Renal pelvis (tissue), 12 donors: ENCODE measurements at places on chromosomes 5 and 9.
A peak's percentile ranks its signal among the peaks of the same experiment; 100 is the strongest.

- DNase-seq, result no peak
These were observed 126.1 kb downstream of the OLFM1 start for GRCh38 chr9:135213566-135213965.

- DNase-seq, result peak; percentile 24
These were observed 817 bp downstream of the GAPVD1 start for GRCh38 chr9:125262294-125262991.

DNA sequence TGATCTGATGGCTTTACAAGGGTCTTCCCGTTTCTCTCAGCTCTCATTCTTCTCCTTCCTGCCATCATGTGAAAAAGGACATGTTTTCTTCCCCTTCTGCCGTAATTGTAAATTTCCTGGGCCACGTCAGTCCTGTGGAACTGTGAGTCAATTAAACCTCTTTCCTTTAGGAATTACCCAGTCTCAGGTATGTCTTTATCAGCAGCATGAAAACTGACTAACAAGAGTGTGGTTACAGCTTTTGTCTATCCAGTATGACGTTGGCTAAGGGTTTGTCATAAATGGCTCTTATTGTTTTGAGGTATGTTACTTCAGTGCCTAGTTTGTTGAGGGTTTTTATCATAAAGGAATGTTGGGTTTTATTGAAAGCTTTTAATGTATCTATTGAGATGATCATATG is 501.6 kb downstream of the CAAP1 start:
- DNase-seq, result no peak

DNA sequence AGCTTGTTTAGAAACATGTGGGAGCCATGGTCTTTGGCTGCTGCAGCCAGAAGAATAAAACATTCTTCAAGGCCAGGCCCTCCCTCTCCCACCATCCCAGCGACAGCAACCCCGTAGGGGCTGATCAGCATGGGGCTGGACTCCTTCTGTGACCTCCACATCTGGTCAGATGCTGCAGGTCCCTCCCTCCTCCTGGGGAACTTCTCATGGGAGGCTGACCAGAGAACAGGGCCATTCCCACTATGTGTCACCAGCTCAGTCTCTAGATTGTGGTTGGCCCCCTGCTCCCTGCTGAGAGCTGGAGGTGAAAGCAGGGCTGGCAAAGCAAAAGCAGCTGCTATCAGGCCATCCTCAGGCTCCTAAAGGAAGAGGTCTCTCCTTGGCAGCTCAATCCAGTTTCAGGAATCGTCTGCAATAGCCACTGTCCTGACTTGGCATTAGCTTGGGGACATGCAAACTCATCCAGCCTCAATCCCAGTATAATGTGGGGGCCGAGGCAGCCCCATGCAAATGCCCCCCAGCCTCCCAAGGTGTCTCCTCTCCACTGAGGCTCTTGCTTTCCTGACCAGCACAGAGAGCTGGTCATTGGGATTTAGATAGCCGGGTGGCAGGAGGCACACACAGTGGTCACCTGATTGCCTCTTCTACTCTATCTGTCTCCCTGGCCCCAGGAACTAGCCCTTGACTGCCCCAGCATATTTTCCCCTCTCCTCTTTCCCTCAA is 81.5 kb downstream of the NRG2 start:
- DNase-seq, result no peak

GRCh38 chr9:81890104-81890503 is 38.1 kb upstream of the SPATA31D4 start:
- DNase-seq, result no peak

DNA sequence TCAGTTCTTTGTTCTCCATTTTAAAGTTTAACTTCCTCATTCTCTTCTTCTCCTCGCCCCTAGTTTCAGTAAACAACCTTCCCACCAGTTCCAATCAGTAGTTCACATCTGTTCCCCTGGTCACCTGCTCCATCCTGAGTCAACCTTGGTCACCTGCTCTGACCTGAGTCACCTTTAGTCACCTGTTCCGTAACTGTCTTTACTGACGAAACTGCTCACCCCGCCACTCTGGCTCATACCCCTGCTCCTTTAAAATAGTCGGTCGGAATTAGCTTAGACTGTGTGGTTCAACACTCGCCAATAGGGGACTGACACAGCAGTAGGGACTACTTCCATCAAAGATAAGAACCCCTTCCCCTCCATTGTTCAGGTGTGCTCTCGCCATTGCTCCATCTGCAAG is 76.3 kb upstream of the GPBP1 start:
- DNase-seq, result no peak

GRCh38 chr5:78809444-78809843 is 160.9 kb upstream of the LHFPL2 start:
- DNase-seq, result no peak

GRCh38 chr5:132951897-132952296 is 11.5 kb downstream of the AFF4 start:
- DNase-seq, result no peak

- no peak for DNase-seq
These were observed 789 bp downstream of the ACER2 start for GRCh38 chr9:19409401-19410194.

DNA sequence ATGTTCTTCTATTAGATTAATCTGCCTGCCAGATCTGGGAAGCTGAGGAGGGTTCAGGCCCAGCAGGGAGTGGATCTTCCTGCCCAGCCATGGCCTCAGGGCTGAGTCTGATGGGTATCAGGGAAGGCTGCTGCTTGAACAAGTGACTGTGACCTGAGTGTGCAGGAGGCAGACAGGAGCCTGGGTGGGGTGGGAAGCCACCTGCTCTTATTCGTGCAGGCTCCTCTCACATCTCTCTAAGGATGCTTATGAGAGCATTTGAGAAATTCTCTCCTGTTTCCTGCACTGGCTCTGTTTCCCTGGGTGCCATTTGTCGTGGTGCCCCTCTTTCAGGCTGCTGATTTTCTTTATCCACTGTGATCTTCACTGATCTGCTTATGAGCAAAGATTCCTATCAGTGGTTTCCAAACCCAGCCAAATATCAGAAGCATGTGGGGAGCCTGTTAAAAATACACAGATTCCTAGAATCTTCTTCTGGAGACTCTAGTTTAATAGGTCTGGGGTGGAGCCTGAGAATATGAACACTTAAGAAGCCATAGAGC is 2.1 kb downstream of the RGS3 start:
- no peak for DNase-seq

- DNase-seq, result no peak
These were observed 753 bp upstream of the STC2 start for GRCh38 chr5:173328844-173329490.

GRCh38 chr5:176888016-176888864 is 10.9 kb downstream of the HK3 start:
- DNase-seq, result no peak

DNA sequence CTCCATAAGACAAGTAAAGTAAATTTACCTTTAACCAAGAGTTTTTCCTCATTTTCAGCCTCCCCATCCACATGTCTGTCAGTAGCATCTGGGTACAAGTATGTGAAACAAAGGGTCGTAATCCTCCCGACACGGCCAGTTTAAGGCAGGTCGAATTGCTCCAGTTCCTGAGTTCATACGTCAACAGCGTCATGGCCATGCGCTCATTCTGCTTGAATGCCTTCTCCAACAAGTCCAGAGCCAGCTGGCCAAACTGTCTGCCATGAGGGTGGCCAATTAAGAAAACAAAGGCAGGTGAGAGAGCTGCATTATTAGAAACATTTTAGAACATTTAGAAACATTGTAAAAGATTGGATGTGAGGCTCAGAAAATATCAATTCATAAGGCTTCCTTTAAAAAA is 87.5 kb downstream of the TRPM6 start:
- DNase-seq, result no peak

GRCh38 chr5:94103514-94104245 is 362.3 kb upstream of the POU5F2 start:
- DNase-seq, result no peak

- DNase-seq, result no peak
These were observed 101.0 kb upstream of the PIK3R1 start for GRCh38 chr5:68114378-68115040.

- DNase-seq, result no peak
These were observed 181.8 kb upstream of the PITX1 start for GRCh38 chr5:135215617-135216470.

DNA sequence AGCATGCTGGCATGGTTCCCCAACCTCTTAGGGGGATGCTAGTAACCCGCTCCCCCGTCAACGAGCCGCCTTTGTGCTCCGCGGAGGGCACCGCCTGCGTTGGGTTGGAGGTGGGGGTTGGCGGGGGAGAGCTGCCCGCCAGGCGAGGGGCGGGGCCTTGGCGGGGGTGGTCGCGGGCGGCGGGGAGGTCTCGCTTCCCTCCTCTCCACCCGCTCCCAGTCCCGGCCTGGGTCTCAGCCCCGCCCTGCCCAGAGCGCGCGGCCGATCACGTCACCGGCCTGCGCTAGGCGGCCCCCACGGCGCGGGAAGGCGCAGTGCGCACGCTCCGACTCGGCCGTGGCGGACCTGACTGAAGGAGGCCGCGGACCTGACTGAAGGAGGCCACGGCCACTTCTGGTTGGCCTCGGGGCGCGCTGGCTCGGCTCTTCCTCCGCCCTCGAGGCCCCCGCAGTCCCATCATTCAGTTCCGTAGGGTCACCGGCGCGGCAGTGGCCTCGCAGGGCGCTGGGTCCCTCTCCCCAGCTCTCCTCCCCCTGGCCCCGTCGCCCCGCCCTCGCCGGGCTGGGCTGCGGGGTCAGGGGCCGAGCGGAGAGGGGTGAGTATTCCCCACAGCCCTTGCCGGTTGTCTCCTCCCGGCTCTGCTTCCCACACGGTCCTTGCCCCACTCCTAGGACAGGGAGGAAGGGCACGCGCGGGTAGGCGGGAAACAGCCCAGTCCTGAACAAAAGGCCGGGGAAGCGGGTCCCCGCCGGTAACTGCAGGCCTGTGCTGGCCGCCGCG is at the start of gene ATG10:
Gene ATG10, plus strand, starts transcription at position 312 of the 780 bp plus-strand sequence. CDS start 15,548 bp downstream, outside the sequence.
- peak; percentile 95 for DNase-seq

- no peak for DNase-seq
These were observed 37.5 kb downstream of the ZNF618 start for GRCh38 chr9:113913426-113914195.

GRCh38 chr9:136965771-136966484 is 11.4 kb upstream of the PTGDS start:
- no peak for DNase-seq

GRCh38 chr9:70868661-70869652 is 252.5 kb downstream of the TRPM3 start:
- peak; percentile 37 for DNase-seq

DNA sequence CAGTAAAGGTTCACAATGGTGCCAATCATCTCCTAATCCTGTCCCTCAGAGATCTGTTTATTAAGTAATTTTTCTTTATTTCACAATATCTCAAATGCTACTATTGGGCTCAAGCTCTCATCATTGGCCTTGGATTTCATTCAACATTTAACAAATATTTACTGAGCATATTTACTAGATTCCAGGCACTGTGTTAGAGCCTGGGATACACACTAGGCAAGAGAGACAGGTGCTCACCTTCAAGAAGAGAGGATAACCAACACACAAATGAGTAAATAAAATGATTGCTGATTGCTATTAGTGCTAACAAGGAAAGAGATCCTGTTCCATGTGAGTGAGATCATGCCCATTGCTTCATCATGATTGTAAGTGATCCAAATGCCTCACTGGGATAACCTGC is 27.4 kb downstream of the PPP2R2B start:
- no peak for DNase-seq

DNA sequence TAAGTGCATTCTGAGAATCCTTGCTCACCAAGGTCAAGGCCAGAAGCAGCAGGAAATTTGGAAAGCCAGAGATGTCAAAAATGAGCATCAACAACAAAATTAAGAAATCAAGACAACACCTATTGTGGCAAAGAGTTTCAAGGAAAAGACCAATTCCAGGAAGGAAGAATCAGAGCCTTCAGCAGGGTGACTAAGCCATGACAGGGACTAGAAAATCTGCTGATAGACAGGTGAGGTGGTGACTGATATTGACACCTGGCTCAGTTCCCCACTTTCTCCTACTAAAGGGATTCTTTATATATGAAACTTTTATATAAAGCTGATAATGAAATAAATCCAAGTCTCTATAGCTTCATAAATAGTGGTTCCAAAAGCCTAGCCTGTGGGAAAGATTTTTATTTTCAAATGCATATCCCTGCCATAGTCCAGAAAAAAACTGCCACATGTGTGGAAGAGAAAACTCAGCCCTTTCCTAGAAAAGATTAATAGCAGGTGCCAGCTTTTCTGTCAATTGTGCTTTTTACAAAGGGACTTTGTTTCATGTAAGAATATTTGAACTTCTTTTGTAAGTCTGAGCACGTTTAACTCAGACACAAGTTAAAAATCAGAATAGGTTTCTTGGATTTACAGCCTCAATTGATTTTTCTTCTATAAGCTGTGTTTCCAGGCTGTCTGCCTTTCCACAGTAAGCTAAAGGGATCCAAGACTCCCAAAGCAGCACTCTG is 81.1 kb upstream of the GRAMD2B start:
- DNase-seq, result no peak

GRCh38 chr9:105307591-105308130 is 63.2 kb downstream of the SLC44A1 start:
- no peak for DNase-seq

- DNase-seq, result no peak
These were observed 5.8 kb downstream of the ANXA6 start for GRCh38 chr5:151151793-151152192.

GRCh38 chr9:133234577-133235322 is 25.7 kb upstream of the OBP2B start:
- no peak for DNase-seq

DNA sequence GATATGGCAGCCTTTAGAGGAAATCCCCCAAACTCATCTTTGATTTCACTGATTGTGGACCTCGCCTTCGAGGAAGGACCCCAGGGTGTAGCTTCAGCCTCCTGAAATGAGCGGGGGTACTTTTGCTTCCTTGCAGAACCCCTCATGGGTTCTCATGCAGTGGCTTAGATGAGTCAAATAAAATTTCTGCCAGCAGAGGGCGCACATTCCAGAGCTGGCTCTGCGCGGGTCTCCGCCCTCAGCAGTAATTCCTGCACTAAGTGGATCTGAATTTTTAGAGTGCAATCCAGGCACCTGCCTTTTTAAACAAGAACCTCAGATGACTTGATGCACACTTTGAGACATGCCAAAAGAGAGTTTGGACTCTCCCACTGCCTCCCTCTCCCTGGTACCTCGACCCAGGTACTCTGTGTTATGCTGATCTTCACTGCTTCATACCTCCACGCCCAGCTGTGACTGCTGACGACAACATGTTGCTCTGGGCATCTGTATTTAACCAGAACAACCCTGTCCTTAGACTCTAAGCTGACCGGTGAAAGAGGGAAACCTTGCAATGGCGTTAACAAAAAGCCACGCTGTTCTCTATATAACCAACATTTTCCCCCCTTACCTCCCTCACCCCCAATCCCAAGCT is 7.3 kb downstream of the EGFLAM start:
- DNase-seq, result peak; percentile 69

GRCh38 chr9:16277471-16277960 is 593.0 kb downstream of the BNC2 start:
- DNase-seq, result no peak
